ENCODE measurements at places on chromosomes 2 and 18. TPM values are rescaled to one million over a fixed set of nuclear protein-coding genes. Genes with fewer than 3 reads are reported as not detected.

GRCh38 chr18:2978208-2978607 is 34.7 kb downstream of the LPIN2 start:
- no peak for DNase-seq

Gene REEP1
- 21.2 TPM for total RNA-seq

GRCh38 chr2:36373149-36373926 is 17.8 kb downstream of the CRIM1 start:
- no peak for DNase-seq

DNA sequence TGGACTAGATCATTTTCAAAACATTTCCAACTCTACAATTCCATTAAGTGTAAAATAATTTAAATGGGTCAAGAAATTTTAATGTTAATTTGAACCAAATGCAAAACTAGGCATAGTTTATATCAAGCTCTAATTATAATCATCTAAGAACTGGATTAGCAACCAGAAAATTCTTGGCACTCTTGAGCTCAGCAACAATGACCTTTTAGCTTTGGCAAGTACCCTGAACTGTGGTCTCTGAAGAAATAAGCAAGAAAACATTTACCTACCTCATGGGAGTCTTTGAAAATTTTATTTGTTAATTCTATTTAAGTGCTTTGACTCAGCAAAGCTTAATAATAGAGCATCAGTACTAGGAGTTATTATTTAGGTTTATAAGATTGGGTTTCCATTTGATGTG is 313.2 kb downstream of the SATB2 start:
- DNase-seq = no peak

DNA sequence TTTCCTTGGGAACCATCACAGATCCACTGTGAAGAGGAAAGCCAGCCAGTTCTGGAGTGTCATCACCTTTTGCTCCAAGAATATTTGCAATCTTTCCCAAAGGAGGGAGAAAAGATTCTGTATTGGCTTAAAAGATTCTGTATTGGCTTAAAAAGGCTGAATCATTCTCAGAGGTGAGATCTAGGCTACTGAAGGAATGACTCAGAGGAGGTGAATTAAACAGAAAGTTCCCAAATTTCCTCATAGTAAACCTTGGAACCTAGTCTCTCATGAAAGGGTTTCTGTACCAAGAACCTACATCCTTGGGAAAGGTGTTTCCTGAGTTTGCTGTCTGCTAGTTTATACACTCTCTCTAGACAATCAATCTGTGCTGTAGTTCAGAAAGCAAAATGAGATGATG is 34.1 kb upstream of the GRB14 start:
- DNase-seq = no peak

DNA sequence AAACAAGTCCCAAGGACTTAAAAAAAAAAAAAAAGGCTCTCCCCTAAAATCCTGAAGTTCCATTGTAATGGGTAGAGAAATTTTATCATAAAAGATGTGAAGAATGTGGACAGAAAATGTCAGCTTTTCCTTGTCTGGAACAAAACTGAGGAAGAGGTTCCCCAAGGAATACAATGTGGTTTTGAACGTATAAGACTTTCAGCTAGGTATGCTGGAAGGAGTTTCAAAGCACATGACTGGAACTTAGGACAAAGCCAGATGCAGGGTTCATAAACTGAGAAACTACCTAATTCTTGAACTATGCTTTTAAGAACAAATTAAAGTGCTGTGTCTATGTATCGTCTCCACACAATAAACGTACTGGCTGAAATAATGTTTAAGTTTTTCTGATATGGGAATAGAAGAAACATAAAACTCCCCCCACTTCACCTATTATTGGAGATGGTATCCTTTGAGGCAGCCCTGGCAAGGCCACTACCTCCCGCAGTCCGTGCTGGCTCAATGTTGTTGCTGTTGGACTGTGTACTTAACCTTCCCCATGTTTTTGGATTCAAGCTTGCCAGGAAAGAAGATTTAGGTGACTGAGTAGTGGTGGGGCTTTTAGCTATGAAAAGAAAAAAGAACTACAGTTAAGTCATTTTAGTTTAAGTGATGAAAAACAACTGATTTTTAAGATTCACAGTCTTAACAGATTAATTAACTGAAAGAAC is 84.2 kb upstream of the DNER start:
- no peak for DNase-seq

DNA sequence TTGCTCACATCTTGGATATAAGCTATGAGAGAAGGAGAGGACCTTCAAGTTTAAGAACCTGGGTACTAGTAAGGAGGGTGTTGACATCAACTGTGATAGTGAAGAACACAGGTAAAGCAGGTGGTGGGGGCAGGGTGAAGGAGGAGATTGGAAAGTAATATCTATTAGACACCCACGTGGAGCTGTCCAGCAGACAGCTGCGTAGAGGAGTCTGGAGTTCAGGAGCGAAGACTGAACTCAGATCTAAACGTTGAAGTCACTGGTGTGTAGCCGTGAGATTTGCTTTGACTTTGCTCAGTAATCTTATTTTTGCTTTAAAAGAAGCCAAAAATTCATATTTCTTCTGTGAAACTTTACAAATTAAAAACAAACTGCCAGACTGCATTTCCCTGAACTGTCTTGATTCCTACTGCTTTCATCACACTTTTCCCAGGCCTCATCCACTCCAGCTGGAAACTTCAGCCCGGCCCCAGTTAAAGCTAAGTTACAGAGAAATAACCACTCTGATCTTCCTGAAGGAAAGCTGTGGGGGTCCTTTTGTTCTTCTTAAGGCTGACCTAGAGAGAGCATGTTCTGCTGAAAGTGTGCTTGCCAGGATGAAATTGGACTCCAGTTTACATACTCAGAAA is 533.3 kb downstream of the CNTNAP5 start:
- DNase-seq = no peak

GRCh38 chr2:52369178-52369577 is 1337.2 kb upstream of the NRXN1 start:
- no peak for DNase-seq

DNA sequence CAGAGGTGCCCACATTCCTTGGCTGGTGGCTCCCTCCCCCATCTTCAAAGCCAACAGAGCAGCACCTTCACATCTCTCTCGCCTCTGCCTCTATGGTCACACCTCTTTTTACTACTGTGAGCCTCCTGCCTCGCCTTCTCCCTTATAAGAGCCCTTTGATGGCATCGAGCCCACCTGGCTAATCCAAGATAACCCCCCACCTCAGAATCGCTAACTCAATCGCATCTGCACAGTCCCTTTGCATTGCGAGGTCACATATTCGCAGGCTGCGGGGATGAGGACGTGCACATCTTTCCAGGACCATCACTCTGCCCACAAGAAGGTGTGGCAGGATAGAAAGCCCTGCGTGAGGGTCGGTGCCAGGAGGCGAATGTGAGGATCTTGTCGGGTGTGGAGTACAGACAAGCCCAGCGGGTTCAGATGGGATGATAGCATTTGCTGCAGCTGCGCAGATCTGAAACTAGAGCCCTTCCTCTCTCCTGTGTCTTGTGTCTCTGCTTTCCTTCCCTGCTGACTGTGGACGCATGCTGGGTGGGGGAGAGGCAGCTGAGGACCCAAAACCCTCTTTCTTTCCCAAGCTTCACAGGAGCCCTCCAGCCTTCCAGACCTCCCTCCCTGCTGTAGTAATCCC is 148.3 kb upstream of the HDAC4 start:
- no peak for DNase-seq

- DNase-seq = no peak
Observed at GRCh38 chr2:130762031-130762909, 6.9 kb downstream of the AMER3 start.

Gene ABHD3
- total RNA-seq = 71.4 TPM

- DNase-seq = no peak
Observed at GRCh38 chr2:56811401-56811800, 627.6 kb downstream of the CCDC85A start.

- DNase-seq = no peak
Observed at GRCh38 chr18:76384861-76385680, 110.0 kb downstream of the ZNF516 start.

DNA sequence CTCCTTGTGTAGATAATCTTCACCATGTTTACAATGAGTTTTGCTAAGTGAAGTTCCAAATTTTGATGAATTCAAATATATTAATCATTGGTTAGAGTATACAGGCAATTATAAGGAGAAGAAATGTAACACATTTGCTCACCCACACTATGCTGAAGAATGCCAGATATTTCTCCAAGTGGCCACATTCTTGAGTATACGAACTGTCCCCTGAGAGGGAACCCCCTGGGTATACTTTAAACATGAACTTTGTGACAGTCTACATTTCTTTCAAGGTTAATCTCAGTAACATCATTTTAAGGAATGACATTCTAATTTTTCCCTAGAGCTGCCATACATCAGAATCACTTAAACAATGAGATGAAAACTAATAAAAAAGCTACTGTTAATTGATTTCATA is 39.8 kb upstream of the CDKL4 start:
- no peak for DNase-seq
